ENCODE measurements at places on chromosomes 5 and 9.

- no peak for DNase-seq
These were observed 36.9 kb downstream of the LNPEP start for GRCh38 chr5:96972599-96973334.

DNA sequence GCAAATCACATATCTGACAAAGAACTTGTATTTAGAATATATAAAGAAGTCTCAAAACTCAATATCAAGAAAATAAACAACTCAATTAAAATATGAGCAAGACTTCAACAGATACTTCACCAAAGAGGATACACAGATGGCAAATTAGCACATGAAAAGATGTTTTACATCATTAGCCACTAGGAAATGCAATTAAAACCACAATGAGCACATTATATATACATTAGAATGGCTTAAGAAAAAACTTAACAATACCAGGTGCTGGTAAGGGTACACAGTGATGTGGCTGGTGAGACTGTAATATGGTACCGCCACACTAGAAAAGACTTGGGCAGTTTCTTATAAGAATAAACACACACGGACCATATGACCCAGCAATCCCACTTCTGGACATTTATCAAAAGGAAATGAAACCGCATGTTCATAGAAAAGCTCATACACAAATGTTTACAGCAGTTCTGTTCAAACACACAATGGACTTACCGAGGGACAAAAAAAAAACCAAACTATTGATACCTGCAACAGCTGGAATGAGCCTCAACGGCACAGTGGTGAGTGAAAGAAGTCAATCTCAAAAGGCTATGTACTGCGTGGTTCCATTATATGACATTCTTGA is 27.6 kb downstream of the SEMA4D start:
- no peak for DNase-seq

GRCh38 chr5:91098541-91098940 is 284.6 kb downstream of the ARRDC3 start:
- peak; percentile 65 for DNase-seq

DNA sequence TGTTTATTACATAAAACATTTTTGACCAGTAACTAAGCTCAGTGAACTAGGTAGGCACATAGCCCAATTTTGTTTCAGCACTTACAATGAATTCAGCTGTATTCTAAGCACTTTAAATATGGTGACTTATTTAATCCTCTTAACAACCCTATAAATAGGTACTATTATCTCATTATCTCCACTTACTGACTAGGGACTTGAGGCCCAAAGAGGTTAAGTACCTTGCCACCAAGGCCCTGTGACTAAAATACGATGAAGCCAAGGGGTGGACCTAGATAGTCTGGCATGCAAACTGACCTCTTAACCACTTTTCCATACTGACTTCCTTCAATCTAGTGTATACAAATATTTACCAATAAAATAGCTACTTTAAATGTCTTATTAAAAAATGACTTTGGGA is 266.4 kb downstream of the ZNF608 start:
- no peak for DNase-seq

DNA sequence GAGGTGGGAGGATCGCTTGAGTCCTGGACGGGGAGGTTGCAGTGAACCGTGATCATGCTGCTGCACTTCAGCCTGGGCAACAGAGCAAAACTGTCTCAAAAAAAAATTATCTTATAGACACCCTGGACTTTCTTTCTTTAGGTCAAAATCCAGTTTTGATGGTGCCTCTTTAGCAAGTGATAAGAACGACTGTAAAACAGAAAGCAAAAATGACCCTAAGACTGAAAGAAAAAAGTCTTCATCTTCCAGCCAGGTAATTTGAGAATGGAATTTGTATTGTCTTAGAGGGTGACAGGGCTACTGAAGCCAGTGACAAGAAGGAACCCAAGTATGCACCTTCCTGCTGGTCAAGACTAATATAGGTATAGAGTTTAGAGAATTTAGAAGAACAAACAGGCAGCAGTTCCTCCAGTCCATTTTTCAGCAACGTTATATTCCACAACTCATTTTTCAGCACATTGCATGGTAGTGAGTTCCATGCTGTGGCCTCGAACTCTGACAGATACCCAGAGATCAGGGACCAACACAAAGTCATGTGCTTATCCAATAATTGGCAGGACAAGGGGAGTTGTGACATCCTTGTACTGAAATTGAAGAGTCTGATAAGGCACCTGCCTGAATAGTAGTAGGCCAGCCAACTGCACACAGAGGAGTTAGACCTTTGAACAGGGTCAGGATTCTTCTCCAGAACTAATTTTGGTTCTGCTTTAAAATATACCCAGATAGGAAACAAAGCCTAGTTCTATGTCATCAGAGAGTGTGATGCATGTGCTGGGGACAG is 46.5 kb downstream of the GRAMD2B start:
- no peak for DNase-seq

- no peak for DNase-seq
These were observed 216.8 kb downstream of the SEMA5A start for GRCh38 chr5:9329125-9329524.

DNA sequence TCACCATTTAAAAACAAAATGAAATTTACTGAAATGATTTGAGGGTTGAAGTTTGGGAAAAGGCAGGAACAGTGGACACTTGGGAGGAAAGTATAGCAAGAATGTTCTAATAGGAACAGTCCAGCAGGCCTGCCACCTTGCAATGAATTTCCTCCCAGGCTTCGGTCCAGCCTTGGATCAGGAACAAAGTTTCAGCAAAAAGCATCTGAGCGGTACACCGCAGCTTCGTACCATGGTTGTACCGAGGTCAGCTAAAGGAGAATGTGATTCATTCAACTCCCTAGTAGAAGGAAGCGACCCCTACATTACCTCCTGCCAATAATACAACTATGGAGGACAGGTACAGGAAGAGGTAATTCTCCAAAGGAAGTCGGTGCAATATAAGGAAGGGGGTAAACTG is 111.4 kb downstream of the ENC1 start:
- no peak for DNase-seq

- no peak for DNase-seq
These were observed 39.5 kb upstream of the RAI14 start for GRCh38 chr5:34616651-34617050.

GRCh38 chr5:114054594-114054993 is 307.3 kb upstream of the KCNN2 start:
- no peak for DNase-seq

- no peak for DNase-seq
These were observed 64.2 kb upstream of the GPR151 start for GRCh38 chr5:146580237-146580636.

- no peak for DNase-seq
These were observed 214.8 kb downstream of the NR3C1 start for GRCh38 chr5:143188692-143189091.

- DNase-seq, result no peak
These were observed 4.3 kb upstream of the DOLPP1 start for GRCh38 chr9:129076640-129077037.

- DNase-seq, result peak; percentile 40
These were observed 230.8 kb downstream of the ZNF608 start for GRCh38 chr5:124515497-124516245.

GRCh38 chr5:61277190-61277589 is 54.9 kb upstream of the ZSWIM6 start:
- DNase-seq, result no peak

DNA sequence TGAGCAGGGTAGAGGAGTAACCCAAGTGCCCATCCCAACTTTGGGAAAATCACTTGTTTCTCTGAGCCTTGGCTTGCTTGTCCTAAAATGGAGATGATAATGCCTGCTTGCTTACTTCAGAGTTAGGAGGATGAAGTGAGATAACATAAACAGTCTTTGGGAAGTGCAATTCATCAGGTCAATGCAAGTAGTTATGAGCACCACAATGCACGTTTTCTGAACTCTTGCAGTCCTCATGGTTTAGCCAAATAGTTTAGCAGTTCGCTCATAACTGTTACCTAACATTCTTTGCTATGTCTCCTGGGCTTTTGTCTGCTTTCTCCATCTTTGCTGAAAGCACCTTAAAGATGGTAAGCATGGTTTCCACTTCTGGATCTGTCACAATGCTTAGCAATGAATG is 270.0 kb downstream of the ADAMTSL1 start:
- DNase-seq, result no peak

- DNase-seq, result no peak
These were observed 98.7 kb downstream of the RAPGEF6 start for GRCh38 chr5:131536211-131536826.

- no peak for DNase-seq
These were observed 60.3 kb downstream of the UBAP2 start for GRCh38 chr9:33988219-33988890.

- peak; percentile 52 for DNase-seq
These were observed 599.6 kb downstream of the CCDC171 start for GRCh38 chr9:16152276-16153101.

DNA sequence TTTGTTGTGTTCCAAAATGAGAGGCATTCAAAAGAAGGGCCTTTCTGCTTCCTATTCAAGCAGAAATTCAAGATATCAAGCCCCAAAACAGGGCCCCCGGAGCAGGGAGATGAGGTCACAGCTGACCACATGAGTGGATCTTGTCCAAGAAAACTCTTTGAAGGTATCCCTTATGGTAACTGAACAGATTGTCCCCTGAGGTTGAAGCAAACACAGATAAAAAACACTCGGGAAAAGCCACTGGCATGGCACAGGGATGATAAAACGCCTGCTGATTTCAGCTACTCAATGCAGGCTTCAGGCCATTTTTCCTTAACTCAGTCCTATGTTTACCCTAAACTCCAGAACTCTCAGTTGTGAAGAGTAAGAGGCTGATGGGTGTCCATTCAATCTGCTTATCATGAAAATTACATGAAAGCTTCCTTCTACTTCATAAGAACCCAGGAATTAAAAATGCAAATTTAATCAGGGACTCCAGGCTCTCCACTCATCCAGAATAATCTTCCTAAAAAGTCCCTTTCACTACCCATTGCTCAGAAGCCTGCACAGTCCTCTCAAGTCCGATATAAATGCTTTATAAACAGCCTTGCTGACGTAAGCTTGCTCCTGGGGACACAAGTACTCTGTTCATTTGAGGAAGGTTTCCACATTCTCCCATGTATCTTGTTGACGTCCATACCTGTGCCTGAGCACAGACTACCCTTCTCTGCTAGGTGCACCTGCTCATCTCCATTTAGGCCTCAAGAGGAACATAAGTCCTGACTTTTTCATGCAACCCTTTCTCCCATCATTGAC is 35.9 kb upstream of the SLC1A3 start:
- DNase-seq, result peak; percentile 64

DNA sequence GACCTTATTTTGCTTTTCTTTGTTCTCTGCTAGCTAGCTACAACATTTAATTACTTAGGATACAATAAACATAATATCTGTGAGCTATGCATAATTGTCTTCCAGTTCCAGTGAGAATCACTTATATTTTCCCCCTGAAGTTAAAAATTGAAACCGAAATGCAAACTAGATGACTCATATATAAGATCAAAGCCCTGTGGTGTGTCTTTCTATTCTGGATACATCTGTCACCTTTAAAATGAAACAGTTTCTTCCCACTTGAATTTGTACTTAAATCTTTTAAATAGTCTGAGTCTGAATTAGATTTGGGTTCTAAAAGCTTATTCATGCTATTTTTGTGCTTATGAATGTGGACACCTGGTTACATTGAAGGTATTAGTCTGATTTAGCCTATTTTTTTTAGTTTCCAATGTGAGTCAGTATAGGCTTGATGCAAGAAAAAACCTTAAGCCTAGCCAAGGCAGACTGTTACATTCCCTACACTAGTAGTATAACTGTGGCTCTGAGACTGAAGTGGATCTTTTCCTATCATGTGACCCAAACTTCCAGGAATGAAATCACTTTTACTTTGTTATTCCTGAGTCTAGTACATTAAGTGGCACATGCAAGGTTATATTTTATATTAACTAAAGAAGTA is 703.5 kb upstream of the RGMB start:
- DNase-seq, result no peak

DNA sequence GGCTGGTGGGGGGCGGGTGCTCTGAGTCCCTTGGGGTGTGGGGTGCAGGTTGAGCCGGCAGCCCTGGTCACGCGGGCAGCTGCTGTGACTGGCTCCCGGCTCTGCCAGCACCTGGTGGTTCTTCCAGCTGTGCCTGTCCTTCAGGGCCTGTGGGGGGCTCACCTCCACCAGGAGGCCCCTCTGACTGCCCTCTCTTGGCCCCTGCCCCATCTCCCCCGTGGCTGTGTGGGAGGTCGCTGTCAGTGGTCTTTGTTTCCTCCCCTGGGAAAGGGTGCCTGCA is 3.3 kb downstream of the RXRA start:
- DNase-seq, result no peak

DNA sequence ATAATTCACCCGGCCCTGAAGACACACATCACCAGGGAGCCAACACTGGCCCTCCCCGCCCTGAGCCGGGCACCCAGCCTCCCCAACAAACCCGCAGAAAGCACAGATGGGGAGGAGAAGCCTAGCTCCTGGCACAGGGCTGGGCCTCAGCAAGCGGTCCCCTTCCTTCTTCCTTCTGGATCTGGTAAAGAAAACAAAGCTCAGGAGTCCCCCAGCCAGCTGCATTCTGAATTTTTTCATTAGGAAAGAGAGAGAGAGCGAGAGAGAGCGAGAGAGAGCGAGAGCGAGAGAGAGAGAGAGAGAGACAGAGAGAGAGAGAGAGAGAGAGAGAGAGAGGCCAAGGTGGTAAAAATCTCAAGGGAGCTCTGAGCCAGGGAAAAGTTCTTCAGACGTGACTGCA is 195.7 kb downstream of the CRB2 start:
- no peak for DNase-seq

GRCh38 chr5:175457466-175457865 is 13.5 kb upstream of the DRD1 start:
- DNase-seq, result no peak

GRCh38 chr5:135868681-135869080 is 27.0 kb downstream of the IL9 start:
- no peak for DNase-seq

- DNase-seq, result peak; percentile 80
These were observed 277.9 kb downstream of the GAS1 start for GRCh38 chr9:86669422-86669821.

GRCh38 chr5:95908799-95909198 is 52.9 kb downstream of the ELL2 start:
- no peak for DNase-seq

- peak; percentile 88 for DNase-seq
These were observed 151.3 kb downstream of the GAS1 start for GRCh38 chr9:86795823-86796553.

GRCh38 chr5:179246227-179246626 is 99.0 kb downstream of the ADAMTS2 start:
- DNase-seq, result no peak

DNA sequence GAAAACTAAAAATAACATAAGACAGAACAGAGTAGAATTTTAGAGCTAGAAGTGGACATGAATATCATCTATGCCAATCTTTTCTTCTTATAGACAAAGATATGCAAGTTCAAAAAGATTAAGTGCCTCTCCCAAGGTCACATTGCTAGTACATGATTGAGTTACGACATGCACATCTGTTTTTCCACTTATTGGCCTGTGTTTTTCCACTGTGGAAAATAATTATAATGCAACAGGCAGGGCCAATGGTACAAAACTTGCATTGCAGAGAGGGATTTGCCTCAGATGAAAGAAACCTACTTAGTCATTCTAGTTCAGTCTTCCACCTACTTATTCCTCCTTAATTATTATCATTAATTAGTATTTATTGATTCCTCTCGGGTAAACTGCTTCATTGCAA is 407.8 kb upstream of the SGCD start:
- peak; percentile 45 for DNase-seq
